Keratinocyte (primary cell): ENCODE measurements at places on chromosomes 3 and 15.

DNA sequence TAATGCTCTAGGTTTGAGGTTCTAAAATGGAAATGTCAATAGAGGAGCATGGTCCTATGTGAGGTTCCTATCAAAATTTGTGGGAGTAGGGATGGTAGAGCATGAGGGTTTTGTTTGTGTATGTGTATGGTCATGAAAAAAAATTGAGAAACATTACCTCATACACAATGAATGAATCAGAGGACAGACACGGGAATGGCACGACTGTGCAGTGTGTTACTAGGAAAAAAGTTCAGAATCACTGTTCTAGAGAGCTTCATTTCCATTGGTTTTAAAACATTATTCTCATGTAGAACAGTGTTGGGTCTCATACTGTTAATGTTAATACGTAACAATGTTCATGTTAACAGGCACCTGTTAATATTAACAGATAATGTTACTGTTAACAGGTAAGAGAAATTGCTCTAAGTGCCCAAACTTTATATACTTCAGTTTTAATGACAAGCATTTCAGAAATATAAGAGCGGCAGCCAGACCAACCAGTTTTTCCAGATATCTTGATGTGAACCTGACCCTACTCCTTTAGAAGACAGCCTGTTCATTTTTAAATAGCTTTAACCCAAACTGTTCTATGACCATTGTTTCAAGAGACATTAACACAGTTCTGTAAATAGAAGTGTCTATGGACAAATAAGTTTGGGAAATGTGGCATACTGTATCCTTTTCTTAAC is 48.0 kb downstream of the SLC15A2 start:
- no peaks in the 10 kb centered on the region for H3K36me3 ChIP-seq
- DNase-seq = no peak
- H3K27ac ChIP-seq = peak overlapping the region; percentile 51
- H3K4me3 ChIP-seq = no peak overlapping the region
- peaks cover 18% of the 10 kb centered on the region for H3K4me1 ChIP-seq
- H3K27me3 ChIP-seq = no peaks in the 10 kb centered on the region

- H3K4me1 ChIP-seq = peaks cover 27% of the 10 kb centered on the region
- H3K4me3 ChIP-seq = no peak overlapping the region
- no peaks in the 10 kb centered on the region for H3K27me3 ChIP-seq
- no peaks in the 10 kb centered on the region for H3K36me3 ChIP-seq
- no peak for DNase-seq
- no peak overlapping the region for H3K27ac ChIP-seq
Measured at GRCh38 chr3:127771746-127772145, 50.6 kb downstream of the MGLL start.

- no peak for DNase-seq
- H3K27ac ChIP-seq = no peak overlapping the region
- H3K36me3 ChIP-seq = no peaks in the 10 kb centered on the region
- H3K27me3 ChIP-seq = peaks cover 7% of the 10 kb centered on the region
Measured at GRCh38 chr3:134742202-134742601, 52.9 kb upstream of the EPHB1 start.

- no peak for DNase-seq
- no peak overlapping the region for H3K4me3 ChIP-seq
- no peak overlapping the region for H3K27ac ChIP-seq
- H3K4me1 ChIP-seq = no peaks in the 10 kb centered on the region
- H3K27me3 ChIP-seq = no peaks in the 10 kb centered on the region
Measured at GRCh38 chr3:136048068-136048467, 82.5 kb downstream of the PPP2R3A start.

- DNase-seq = no peak
- H3K27ac ChIP-seq = no peak overlapping the region
- no peak overlapping the region for H3K4me3 ChIP-seq
- no peaks in the 10 kb centered on the region for H3K36me3 ChIP-seq
- H3K27me3 ChIP-seq = no peaks in the 10 kb centered on the region
- no peaks in the 10 kb centered on the region for H3K4me1 ChIP-seq
Measured at GRCh38 chr3:178806651-178807050, 265.0 kb downstream of the ZMAT3 start.
